ENCODE measurements at places on chromosomes 5 and 9.

- no peak for DNase-seq
Measured at GRCh38 chr9:85061969-85062368, 392.4 kb downstream of the NTRK2 start.

- DNase-seq: no peak
Measured at GRCh38 chr9:97990259-97990658, 7.1 kb downstream of the ANP32B start.

DNA sequence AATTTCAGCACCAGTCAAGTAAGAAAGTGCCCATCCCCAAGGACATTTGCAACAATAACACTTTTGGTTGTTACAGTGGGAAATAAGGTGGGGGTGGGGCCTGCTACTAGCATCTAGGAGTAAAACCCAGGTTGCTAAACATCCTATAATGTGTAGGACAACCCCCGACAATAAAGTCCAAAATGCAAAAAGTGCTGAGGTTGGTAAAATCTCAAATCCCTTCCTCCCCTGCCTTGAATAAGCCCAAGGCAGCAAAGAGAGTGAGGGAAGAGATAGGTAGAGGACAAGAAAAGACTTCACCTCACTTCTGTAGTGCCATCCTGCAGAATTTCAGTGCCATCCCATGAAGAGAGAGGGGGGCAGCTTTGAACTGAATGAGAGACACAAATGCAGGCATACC is 117.5 kb upstream of the NIPBL start:
- no peak for DNase-seq

DNA sequence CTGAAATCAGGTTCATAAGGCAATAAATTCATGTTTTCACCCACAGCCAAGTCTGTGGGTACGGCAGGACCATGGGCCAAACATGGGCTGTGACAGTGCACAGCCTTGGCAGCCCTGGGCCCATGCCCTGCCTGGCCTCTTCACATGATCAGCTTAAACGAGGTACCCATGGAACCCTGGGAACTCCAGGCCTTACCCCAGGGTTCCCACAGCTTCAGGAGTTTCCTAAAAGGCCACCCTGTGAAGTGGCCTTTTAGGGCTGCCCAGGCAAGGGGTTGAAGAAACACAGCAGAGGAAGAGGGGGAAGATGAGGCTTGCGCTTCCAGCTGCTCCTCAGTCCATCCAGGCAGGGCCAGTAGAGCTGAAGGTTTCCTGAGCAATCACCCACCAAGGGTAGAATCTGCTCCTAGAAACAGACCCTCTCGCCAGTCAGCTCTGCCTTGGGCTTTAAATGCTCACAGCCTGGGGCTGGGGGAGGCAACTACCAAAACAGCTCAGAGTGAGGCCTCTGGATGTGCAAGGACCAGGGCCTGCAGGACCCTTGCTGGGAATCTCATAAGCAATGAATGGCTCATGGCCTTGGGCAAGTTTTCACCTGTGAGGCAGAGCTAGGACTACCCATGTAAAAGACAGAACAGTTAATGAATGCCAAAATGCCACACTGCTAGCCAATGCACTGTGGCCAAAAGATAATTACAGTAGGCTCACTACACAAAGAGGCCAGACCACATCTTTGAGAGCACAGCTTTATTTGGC is 79.3 kb upstream of the LRRTM2 start:
- DNase-seq: no peak

All from anterior cingulate cortex (tissue), 58 donors.